GM20000 (cell line): ENCODE measurements at places on chromosomes 6 and 20.
A peak's percentile ranks its signal among the peaks of the same experiment; 100 is the strongest.

GRCh38 chr20:12682613-12683012, 326.2 kb upstream of the SPTLC3 start:
- no peak for DNase-seq

DNA sequence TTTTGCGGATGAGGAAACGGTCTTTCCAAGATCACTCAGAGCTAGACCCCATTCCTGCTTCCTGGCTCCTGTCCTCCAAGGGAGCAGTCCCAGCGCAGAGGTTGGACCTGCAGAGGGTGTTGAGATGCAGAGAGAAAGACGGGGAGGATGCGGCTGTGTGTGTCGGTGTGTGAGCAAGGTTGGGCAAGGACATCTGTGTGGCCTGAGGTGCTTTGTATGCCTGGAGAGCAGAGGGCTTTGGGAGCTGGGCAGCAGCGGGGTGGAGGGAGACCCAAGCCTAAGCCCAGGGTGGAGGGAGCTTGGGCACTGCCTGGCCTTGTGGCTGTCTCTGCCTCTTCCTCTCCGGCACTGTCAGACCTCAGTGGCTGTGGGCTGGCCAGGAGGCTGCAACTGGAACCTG, 147.4 kb upstream of the RNF24 start:
- DNase-seq = no peak

- DNase-seq = no peak
Measured at GRCh38 chr20:7029019-7029418, 261.5 kb downstream of the BMP2 start.

DNA sequence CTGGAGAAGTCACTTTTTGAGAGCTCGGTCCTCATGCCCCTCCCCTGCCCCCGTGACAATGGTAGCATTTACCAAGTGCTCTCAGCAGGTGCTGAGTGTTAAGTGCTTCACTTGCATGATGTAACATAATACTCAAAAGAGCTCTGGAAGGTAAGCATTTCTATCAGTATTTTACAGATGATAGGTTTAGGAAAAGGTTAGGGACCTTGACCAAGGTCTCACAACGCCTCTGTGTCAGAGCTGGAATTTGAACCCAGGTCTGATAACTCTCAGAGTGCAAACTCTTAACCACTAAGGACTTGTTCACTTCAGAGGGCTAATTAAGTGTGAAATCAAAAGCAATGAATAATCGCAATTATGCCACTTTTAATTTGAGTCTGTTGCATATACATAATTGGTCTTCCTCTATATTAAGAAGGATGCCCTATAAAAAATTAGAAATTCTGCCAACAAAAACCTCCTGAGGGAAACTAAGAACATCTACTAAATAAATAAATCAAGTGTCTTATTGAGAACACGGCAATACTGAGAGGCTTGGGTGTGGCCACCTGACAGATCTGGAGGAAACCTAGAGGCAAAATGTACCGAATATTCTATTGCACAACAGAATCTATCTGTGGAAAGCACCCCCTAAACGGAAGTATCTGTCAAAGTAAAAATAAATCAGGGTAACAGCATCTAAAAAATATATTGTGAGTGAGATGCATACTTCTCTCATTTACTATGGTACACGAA, 109.8 kb downstream of the BACH2 start:
- no peak for DNase-seq

DNA sequence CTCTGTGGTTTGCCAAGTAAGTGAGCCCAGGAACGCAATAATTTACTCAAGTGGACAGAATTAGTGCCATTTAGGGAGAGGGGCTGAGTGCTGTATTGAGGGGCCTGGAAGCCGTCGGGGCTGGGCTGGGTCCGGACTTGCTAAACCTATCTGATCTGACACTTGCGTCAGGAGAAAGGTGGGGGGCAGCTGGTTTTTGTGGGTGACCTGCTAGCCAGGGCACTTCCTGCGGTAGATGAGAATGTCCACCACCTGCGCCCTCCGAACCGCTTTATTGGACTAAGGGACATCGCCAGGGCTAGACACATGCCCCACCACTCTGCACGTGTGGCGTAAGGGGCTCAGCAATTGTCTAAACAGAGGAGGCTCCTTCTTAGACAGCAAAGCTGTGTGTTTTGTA, 139.1 kb downstream of the CDH4 start:
- no peak for DNase-seq

DNA sequence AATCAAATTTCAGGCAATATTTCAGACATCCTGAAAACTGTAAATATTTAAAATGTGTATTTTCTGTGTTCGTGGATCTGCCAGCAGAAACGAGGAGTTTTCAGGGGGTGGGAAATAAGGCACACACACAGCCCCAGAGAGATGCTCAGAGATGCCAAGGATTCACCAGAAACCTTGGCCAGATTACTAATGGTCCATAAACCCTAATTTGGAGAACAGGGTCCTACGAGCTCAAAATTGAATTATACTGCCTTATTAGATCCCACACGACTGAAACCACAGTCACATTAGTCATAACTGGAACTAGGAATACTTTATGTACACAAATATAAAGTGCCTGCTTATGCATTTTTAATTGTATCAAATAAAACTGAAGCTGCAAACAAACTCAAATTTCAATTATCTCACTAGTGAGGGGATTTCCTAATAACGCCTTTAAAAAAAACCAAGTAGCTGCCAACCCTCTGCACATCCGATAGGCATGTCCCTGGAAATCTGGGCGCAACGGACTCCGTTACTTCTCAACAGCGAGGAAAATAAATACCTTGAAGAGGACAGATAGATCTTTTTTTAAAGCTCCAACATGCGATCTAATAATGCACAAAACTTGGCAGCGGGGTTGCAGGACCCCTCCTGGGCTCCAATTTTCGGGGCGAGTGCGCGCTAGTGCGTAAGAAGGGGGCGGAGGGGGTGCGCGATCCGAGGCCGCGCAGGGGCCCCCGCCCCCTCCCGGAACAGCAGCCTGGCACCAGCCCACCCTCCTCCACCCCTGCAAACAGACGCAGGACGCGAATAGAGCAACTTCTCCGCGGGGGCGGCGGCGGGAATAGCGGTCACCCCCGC, 897 bp downstream of the CHD6 start:
- peak; percentile 47 for DNase-seq

DNA sequence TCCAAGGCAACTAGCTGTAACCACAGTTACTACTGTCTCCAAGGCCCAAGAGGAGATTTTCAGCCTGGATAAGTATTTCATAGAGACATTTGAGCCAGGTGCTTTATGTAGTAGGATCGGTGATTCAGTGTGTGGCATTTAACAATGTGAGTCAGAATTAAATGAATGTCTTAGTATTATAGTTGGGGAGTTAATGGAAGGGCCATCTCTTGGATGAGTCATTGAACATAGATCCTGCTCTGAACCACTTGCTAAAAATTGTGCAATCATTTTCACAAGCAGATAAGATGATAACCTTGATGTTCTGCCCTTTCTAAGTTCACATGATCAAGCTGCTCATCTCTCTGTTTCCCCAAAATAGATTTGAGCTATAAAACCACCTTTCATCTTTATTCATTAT, 668.9 kb upstream of the CITED2 start:
- DNase-seq = no peak

- no peak for DNase-seq
Measured at GRCh38 chr6:39208223-39208739, 21.0 kb downstream of the KCNK5 start.

GRCh38 chr20:42336576-42336975, 718.4 kb upstream of the CHD6 start:
- DNase-seq = no peak

GRCh38 chr20:20849161-20849560, 136.7 kb upstream of the RALGAPA2 start:
- no peak for DNase-seq

DNA sequence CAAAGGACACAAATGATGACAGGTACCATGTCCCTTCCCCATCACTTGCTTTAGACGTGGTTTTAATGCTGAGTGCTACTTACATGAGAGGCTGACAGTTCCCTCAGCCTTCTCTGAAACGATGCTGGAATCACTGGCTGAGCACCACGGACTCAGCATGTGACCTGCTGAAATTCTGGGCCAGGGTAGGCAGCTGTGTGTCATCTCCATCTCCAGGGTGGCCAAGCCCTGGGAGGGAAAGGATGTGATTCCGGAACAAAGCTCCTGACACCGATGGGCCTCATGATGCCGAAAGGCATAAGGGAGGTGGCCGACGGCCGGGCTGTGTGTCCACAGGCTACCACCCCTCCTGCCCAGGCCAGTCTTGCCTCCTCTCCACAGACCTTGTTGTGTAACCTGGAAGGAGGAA, 184.3 kb upstream of the CST7 start:
- no peak for DNase-seq

DNA sequence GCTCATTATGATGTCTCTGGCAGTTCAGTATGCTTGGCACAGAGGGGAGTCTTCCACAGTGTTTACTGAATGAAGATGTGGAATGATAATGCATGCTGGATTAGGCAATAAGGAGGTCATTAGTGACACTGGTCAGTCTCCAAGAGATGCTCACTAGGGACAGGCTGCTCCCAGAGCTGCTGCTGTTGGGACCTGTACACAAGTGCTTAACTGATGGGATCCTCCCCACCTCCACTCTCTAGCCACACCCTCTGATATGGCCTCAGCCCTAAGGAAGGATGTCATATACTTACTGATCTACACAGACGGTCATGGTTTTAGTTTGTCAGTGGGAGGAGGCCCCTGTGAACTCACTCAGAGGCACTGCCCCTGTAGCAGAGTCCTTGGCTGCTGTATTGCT, 73.4 kb downstream of the MYB start:
- no peak for DNase-seq

DNA sequence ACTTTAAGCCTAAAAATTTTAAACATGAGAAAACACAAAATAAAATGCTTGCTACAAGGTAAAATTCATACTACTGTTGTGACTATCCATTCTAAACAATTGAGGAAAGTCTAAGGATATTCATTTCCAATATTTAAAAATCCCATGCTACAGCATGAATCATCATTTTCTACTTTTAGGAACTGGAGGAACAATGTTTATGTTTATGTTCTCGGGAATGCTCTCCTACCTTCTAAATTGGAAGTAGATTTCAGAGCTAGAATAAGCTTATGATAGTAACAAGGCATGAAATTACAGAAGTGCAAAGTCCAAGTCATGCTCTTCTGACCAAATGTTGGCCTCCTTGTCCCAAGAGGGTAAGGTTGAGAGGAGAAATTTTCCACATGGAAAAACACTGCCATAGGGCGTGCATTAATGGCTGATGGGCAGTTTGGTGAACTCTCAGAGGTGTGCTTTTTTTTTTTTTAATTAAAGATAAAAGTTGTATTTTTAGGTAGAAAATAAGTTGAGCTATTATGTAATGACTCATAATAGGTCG, 6.0 kb upstream of the MYLK4 start:
- no peak for DNase-seq

GRCh38 chr6:52207066-52207465, 20.9 kb downstream of the IL17A start:
- DNase-seq = no peak

DNA sequence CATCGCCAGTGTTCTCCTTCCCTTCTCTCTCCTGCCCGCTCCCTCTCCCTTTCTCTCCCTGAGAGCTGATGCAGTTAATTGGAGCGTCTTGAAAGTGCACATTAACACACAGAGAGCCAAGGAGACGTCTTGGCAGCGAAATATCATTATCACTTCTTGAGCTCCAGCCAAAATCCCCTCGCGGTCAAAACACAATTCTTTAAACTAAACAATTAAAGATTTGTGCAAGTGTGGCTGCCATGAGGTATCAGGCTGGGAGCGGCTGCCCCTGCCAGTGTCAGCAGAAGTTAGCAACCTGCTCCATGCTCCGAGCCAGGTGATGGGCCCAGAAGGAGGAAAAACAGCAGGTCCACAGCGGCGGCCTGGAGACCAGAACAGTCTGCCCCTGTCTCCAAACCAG, 100.9 kb upstream of the FOXP4 start:
- no peak for DNase-seq

GRCh38 chr20:14860410-14860814, 523.0 kb upstream of the FLRT3 start:
- DNase-seq = no peak

DNA sequence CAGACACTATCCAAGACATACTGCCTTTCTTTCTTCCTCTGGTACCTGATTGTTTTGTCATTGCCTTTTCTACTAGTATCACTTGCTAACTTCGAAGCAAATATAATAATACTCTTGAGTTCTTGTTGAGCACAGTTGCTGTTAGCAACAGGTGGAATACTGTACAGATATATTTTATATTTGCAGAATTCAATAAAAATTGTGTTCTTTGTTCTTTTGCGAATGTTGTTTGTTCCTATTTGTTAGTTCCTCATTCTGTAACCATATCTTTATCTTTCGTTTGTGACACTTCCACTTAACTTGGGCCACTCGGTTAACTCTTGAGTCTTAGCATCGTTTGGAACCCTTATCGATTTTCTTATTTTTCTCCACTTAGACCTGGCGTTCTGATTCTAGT, 868 bp downstream of the CYB5R4 start:
- DNase-seq = no peak

DNA sequence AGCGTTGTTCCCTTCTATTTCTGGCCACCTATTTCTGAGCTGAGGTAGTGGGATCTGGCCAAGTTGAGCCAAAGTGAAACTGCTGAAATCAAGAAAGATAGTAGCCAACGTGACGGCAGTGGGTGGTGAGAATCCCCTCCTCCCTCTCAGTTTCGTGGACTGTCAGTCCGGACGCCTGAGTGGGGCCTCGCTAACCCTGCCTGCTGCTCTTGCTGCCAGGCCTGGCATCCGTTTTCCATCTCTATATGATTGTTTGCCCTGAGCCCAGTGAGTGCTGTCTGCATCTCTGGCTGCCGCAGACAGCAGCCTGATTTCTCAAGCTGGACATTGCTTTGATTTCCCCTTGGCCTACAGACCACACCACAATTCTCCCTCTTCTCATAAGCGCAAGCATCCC, 23.5 kb upstream of the PAX1 start:
- no peak for DNase-seq

DNA sequence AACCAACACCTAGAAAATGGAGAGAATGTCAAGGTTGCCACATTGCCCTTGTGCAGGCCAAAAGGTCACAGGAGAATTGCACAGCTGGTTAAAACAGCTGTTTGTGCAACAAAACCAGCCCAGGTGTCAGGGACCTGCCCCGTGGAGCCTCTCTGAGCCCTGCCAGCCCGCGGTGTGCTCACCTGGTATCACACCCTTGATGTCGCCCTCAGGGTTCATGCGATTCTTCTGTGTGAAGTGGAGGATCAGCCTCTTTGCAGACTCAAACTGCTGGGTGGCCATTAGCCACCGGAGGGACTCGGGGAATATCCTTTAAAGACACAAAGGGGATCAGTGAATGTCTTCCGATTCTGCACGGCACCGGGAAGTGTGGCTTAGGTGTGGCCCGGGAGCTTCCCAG, 39.2 kb downstream of the PSMG4 start:
- DNase-seq = no peak

DNA sequence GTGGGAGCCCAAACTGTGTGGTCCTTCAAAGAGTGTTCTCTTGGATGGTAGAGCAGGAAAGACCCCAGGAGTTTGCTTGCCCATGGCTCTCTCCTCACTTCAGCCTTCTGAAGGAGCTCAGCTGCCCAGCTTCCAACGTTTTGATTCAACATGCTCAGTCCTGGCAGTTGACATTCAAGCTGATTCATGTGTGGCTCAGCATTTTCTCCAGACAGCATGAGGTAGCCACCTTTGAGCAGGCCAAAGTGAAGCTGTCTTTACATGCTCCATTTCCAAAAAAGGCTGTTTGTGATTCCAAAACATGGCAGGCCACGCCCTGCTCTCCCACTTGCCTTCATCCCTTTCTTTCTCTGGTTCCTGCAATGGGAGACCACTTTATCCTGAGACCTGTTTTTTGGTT, 280.2 kb downstream of the TBC1D7 start:
- no peak for DNase-seq

- no peak for DNase-seq
Measured at GRCh38 chr6:136563386-136564152, 13.3 kb upstream of the MAP7 start.

- DNase-seq = no peak
Measured at GRCh38 chr6:90105506-90106170, 191.0 kb downstream of the BACH2 start.

GRCh38 chr6:131213501-131213990, 78.3 kb downstream of the AKAP7 start:
- DNase-seq = no peak
